ENCODE measurements at places on chromosomes 12 and 14.
A peak's percentile ranks its signal among the peaks of the same experiment; 100 is the strongest.

- peak; percentile 88 for DNase-seq
Observed at GRCh38 chr14:37056473-37056872, 115.9 kb downstream of the SLC25A21 start.

- DNase-seq, result peak; percentile 86
Observed at GRCh38 chr14:96362965-96363750, at the start of the genes ATG2B and GSKIP. Gene ATG2B (minus strand): TSS chr14:96363341. CDS start chr14:96362976, 365 bp downstream. Gene GSKIP (plus strand): TSS chr14:96363526. CDS start chr14:96382248, 18,722 bp downstream.

DNA sequence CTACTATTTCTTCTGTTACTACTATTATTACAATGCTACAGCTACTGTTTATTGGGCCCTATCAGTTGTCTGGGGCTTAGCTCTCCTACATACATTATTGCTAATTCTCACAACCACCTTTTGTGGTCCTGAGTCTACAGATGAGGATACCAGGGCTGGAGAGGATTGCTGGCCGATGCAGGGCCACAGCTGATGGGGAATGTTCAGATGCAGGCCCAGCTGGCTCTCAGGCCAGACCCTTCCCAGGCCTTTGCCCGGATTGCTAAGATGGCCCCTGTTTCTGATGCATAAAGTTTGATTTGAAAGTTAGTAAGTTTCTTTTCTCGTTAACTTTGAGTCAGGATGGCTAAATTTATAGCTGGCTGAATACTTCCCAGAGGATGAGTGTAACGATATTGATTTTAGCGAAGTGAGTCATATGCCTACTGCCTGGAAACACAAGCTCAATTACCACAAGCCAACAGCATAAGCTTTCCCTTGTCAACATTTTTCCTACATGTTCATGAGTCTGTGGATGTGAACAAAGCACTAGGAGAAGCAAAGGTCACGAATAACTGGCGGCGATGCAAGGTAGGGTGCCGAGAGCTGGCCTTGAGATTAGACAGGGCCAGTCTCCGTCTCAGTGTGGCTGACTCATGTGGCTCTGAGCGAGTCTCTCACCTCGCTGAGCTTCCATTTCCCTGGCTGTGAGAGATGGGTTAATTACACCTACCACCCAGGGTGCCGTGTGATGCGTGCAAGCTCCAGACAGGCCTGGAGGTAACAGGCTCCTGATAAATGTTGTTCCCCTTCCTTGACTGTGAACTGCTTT lies 111.0 kb downstream of the BEGAIN start:
- peak; percentile 95 for DNase-seq

GRCh38 chr12:1804545-1805332 lies 15.6 kb upstream of the LRTM2 start:
- DNase-seq, result peak; percentile 94

DNA sequence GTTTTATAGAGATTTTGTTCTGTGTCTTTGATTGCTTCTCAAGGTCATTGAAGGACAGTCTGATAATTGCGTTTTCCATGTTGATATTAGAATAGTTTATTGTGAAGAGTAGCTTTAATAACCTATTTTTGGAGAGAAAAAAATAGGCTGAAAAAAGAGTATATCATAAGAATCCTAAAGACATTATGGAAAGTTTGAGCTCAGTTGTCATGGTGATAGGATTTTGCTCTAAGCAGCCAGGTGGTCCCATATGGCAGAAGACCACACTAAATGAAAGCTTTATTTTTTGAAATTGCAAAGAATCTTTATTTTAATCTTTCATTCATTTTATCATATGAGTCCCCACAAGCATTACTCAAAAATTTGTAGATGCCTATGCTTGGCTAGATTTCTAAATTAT lies 358.9 kb upstream of the NAV3 start:
- DNase-seq, result no peak

GRCh38 chr12:128820723-128821432 lies 2.9 kb downstream of the SLC15A4 start:
- DNase-seq, result no peak

GRCh38 chr12:66767536-66767935 lies 88.7 kb upstream of the GRIP1 start:
- no peak for DNase-seq

DNA sequence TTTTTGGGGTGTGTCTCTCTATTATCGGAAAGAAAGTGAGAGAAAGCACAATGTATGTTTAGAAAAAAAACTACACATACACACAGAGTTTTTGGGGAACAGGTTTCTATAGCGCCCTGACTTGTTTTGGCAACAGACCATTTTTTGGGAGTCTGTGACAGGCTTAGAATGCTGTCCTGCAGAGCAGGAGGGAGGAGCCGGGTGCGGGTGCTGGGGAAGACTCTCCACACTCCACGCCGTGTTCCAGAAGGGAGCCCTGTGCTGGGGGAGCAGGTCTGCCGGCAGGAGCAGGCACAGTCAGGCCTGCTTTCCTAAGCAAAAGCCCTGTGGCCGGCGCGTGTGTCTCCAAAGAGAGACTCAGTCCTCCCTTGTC lies 26.5 kb downstream of the CD9 start:
- DNase-seq, result no peak

GRCh38 chr14:33611405-33612196 lies 339.3 kb downstream of the EGLN3 start:
- peak; percentile 22 for DNase-seq

DNA sequence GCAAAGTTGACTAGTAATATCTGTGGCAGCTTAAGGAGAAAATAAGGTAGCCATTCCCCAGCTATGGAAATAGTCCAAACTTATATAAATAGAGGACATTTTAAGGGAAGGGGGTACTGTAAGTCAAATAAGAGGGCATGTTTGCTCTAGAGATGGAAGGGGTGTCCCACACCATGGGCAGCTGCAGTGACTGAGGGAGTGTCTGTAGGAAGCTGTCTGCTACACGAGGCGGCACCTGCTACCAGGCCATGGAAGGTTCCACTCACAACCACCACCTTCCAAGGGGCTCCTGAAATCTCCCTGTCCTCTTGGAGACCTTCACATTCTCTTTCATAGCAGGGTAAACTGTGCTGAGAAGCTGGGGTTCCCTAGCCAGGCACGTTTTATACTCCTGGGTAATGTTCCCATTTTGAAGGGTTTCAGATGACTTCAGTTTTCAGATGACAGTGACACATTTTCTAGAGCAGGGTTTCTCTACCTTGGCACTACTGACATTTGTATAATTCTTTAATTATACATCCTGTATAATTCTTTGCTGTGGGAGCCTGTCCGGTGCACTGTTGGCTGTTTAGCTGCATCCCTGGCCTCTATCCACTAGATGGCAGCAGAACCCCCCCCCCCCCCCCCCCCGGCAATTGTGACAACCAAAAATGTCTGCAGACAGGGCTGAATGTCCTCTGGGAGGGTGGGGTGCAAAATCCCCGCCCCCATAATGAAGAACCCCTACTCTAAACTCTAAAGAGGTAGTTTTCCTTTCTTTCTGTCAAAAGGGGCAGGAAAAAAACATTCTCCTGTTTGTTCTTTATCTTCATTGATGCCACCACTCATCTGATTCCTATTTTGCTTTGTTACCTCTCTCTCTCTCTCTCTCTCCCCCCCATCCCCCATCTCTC lies 11.6 kb upstream of the SMCO2 start:
- no peak for DNase-seq

DNA sequence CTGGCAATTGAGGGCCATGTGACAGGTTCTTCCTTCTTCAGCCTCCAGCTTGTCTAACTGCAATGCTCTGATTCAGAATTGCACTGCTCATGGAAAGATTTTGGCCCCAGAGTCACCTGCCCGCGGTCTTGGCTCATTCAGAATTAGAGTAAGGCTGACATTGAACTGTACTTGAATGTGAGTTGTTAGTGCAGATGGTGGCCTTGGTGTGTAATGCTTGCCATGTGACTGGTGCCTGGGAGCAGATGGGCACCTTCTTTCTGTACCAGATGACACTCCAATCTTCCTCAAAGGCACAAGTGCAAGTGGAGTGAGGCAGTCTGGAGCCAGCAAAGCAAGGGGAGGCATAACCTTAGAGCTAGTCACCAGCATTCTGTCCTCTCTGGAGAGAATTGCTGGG lies 36.5 kb upstream of the ANO4 start:
- DNase-seq, result no peak

GRCh38 chr14:105207460-105207901 lies 26.4 kb upstream of the NUDT14 start:
- DNase-seq, result no peak

DNA sequence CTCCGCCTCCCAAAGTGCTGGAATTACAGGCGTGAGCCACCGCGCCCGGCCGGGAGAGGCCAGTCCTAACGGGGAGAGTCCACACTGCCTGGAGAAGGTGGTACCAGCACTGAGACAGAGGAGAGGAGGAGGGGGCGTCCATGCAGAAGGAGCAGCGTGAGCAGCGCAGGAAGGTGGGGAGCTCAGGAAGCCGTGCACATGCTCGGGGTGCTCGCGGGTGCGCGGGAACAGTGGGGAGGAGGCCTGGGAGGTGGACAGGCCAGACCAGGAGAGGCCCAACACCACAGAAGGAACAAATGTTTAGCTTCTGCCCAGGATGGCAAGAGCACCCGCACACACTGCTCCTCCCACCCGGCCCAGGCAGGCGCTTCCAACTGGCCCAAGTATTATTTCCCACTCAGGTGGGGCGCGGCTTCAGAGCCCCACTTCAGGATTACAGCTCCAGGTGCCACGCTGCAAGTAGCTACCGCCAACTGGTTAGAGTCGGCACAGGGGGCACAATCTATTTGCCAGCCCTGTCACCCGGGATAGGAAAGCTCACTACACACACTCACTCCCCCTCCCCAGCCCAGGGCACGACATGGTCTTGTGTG lies 80.8 kb upstream of the BCL11B start:
- no peak for DNase-seq

GRCh38 chr12:46546634-46547273 lies 174.2 kb upstream of the SLC38A2 start:
- no peak for DNase-seq

DNA sequence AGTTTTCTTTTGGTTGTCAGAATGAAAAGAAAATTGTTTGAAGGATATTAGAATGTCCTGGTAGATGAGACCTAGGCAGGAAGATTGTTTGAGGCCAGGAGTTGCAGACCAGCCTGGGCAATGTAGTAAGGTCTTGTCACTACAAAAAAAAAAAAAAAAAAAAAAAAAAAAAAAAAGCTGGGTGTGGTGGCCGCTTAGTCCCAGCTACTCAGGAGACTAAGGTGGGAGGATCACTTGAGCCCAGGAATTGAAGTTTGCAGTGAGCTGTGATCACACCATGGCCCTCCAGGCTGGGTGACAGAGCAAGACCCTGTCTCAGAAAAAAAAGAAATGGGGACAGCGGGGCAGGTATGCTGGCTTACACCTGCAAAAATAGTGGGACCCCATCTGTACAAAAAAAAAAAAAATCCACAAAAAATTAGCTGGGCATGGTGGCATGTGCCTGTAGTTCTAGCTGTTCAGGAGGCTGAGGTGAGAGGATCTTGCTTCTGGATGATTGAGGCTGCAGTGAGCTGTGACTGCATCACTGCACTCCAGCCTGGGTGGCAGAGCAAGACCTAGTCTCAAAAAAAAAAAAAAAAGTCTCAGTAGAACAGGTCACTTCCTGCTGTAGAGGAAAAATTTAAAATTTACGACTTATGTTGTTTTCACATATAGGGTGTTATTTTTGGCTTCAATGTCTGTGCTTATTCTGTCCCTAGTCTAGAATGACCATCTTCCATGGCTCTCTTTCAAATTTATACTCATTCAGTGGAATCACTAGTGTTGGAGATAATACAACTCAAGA lies 70.7 kb downstream of the PPHLN1 start:
- no peak for DNase-seq

DNA sequence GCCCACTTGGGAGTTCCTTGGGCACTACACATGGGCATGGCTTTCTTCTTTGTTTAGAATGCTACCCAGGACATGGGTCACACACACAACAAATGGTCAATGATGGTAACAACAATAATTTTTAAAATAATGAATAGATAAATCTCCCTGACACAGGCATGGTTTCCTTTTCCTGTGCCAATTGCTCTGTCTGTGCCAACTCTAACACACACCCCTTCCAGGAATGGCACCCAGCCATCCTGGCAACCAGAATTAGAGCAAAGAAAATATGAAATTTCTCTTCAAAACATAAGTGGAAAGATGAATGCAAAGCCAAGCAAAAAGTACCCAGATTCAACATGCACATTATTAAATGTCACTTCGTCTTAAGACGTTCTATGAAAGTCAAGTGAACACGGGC lies 104.9 kb upstream of the SOX5 start:
- no peak for DNase-seq

- DNase-seq, result no peak
Observed at GRCh38 chr12:13857750-13858149, 123.7 kb downstream of the GRIN2B start.

Data from fibroblast of upper back skin (primary cell).